ENCODE measurements at places on chromosomes 12 and 14. TPM values are rescaled to one million over a fixed set of nuclear protein-coding genes. Genes with fewer than 3 reads are reported as not detected.
A peak's percentile ranks its signal among the peaks of the same experiment; 100 is the strongest.

The KRT85 gene
- not detected for total RNA-seq

DNA sequence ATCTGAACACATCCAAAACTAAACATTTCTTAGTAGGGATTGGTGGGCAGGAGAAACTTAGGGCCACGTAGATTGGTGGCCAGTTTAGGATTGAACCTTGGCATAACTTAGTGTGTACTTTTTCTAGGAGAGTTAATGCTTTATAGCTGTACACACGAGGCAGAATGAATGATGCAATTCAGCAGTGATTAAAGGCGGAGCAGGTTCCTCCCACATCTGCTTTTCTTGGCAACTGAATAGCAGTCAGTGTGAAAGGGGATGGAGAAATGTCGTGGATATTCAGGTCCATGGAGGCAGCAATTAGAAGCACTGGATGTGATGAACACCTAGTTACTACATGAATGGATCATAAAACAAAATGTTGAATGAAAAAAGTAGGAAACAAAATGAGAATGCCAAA is 493.8 kb downstream of the FUT8 start:
- no peak for DNase-seq

DNA sequence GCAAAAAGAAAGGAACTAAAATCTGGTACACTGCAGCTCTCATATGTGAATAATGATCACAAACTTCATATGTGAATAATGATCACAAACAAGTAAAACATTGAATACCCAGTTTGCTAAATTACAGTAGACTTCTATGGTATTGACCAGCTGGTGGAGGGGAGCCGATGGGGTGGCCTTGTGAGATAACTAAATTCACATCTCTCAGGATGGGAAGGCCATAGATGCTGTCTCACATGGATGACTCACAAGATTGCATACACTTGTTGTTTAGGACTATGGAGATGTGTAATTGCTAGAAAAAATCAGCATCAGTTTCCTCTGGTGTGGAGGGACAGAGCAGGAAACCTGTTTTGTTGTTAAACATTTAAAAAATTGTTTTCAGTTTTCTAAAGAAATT is 49.2 kb downstream of the ACACB start:
- peak; percentile 6 for DNase-seq

DNA sequence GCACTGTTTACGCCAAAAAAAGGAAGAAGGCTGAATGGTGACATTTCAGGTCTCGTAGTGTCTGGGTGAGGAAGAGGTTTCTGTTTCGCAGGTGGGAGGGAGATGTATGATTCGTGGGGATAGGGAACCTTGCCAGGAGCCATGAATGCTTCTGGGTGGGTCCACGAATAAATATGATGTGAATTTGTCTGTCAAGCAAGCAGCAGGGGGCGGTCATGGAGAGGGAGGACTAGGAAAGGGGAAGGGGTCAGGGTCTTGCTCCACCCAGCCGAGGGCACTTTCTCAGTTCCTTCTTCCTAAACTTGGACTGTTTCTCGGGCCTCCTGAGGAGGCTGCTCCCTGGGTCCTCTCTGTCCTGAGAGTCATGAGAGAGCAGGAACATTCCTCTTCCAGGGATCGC is 72.5 kb downstream of the LGMN start:
- no peak for DNase-seq

GRCh38 chr14:61277784-61278183 is 3.4 kb downstream of the TMEM30B start:
- no peak for DNase-seq

DNA sequence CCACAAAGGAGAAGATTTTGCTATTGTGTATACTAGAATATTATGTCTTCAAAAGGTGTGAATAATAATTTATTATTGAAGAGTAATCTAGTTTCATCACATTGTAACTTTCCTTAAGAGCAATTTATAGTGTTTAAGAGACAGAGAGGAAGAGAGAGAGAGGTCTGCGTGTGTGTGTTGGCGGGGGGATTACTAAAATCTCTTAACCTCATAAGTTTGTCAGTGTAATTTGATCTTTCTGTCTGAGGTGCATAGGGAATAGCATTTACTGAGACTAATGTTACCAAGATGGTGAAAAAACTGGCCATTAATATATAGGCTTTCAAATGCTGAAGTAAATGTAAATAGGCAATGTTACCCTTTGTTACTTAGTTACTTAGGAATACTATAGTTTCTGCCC is 48.2 kb upstream of the BTG1 start:
- no peak for DNase-seq

The RABGGTA gene
- total RNA-seq: 14.7 TPM

The MAP3K9 gene
- total RNA-seq: 2.9 TPM

DNA sequence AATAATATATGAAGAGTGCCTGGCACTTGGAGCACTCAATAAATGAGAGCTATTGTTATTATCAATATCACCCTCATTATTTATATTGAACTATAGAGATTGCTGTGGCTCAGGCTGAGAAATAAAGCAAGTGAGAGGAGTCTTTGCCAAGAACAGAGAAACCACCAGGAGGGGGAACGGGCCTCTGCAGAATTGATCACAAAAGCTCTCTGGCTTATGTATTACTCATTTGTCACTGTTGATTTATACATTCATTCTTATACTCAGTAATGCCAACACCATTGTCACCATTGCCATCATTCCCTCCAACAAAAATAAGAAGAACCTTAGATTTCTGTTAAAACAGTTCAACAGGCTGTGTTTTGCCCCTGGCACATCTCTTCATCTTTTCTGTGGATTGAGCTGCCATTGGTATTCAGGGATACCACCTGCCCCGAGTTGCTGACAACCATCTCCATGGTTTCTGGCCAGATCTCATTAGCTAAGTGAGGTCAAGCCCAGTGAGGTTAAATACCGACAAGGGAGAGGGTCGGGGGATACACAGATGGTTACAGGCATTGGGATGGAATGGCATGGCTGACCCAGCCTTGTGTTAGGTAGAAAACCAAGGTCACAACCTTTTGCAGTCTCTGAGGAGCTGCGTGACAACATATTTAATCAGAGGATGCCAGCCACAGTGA is 21.8 kb upstream of the PCNX1 start:
- no peak for DNase-seq
